CD4-positive, alpha-beta T cell treated with Interleukin-6 at 100 ng/mL for 8 hours (primary cell): ENCODE measurements at places on chromosomes 2 and 18.

- no peak for DNase-seq
These were observed 20.4 kb downstream of the MROH2A start for GRCh38 chr2:233798335-233799086.

DNA sequence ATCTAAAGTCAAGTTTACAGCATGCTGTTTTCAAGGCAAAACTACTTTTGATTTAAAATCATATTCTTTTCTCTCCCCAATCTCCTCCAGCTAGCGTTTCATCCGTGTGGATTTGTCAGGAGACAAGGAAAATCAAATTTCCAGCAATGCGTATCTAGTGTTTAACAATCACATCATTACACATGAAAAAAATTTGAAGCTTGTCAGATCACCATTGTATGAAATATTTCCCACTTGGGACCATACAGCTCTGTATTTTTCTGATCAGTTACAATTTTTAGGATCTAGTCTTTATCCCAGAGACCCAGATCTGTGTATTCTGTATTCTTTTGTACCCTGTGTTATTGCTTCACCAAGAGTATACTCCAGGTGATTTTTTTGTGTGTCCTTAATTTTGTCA is 28.6 kb upstream of the CYP1B1 start:
- DNase-seq, result no peak

GRCh38 chr2:240435948-240436682 is 652 bp downstream of the GPC1 start:
- no peak for DNase-seq

DNA sequence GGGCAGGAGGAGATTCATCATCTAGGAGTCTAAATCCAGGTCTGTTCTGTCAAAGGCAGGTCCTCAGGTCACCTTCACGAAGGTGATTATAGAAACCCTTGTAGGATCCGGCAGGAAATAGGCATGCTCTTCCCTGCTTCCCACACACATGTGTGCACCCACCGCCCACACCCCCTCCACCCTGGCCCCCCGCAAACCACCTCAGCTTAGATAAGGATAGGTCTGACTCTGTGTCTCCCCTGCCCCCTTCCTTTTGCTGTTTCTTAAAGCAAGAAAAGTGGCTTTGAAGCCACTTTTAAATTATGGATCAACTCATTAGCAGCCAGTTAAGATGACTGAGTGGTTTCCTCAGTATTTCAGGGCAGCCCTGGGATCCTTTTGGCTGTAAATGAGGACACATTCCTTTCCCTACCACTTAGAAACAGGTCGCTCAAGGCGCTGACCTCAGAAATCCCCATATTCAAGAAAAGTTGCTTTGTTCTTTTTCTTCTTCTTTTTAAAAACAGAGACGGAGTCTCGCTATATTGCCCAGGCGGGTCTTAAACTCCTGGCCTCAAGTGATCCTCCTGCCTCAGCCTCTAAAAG is 14.5 kb upstream of the CIB4 start:
- DNase-seq, result no peak

GRCh38 chr2:29114586-29114945 is 649 bp upstream of the CLIP4 start:
- no peak for DNase-seq

GRCh38 chr2:175576875-175577274 is 395.4 kb upstream of the ATP5MC3 start:
- no peak for DNase-seq

DNA sequence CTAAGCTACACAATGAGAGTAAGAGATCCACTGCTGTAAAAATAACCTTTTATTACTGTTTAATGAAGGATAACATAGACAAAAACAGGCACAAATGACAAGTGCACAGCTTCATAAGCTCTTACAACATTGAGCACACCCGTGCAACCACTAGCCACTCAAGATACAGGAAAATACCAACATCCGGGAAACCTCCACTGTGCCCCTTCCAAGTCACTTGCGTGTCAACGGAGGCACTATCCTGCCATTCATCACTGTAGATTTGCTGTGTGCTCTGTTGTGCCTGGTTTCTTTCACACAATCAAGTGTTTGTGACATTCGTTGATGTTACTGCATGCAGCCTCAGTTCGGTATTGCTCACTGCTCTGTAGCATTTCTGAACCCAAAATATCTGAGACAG is 292.9 kb upstream of the MYT1L start:
- no peak for DNase-seq

DNA sequence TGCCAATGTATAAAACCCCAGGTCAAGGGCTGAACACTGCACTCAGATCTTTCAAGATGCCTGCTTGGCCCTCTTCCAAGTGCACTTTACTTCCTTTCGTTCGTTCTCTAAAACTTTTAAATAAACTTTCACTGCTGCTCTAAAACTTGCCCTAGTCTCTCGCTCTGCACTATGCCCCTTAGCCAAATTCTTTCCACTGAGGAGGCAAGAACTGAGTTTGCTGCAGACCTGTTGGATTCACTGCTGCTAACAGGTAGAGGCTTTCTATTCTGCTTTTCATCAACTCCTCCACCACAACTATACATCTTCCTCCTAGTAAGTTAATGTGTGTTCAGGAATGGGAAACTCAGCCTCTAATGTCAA is 467.9 kb downstream of the MBD2 start:
- DNase-seq, result no peak

DNA sequence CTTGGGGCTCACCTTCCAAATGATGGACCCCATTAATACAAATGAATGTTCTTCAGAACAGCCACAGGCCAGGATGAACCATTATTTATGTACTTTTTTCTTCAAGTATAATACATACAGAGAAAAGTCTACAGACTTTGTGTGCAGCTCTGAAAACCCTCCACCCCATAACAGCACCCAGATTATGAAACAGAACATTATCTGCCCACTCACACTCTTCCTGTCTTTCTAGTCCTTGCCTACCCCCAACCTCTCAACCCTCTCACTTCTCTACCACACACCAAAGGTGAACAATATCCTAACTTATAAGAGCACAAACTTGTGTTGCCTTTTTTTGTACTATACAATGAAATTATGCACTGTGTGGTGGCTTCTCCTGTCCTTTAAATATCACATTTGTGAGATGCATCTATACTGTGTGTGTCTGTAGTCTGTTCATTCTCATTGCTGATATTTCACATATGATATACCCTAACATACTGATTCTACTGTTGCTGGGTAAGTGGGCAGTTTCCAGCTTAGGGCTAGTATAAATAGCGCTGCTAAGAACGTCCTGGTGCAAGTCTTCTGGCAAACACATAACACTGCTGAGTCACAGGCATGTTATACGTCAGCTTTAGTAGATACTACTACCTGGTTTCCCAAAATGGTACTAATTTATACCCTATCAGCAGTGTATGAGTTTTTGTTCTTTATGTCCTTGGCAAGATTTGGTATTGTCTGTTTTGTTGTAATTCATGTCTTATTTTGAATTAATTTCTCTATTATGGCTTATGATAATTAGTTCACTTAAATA is 1.0 kb upstream of the NPHP1 start:
- no peak for DNase-seq

DNA sequence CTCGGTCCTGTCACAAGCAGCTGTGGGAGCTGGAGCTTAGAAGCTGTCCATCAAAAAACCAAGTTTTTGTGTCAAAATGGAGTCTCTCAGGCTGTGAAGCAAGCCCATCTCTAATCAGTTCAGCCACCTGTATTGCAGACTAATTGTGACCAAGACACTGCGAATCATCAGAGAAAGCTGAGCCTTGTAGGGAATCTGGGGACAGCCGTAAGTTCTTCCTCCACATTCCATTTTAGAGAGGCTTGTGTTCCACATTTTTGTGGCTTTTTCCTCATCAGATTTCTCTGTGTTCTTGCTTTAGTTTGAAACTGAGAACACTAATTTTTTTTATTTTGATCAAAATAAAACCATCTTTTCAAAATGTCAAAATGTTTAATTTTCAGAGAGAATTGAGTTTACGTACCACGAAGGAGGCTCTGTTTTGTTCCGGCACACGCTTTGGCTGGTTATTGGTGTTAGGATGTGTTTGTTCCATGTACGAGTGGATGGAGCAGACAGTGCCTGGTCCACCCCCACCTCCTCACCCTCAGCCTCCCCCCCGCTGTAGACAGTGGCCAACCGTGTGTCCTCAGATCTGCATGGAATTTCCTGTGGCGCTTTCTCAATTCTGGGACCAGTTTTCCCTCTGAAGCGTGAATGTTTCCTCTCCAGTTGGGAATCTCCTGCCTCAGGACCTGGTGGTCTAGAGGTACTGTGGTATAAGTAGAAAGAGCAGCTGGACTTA is 140.8 kb downstream of the AGAP1 start:
- DNase-seq, result no peak

DNA sequence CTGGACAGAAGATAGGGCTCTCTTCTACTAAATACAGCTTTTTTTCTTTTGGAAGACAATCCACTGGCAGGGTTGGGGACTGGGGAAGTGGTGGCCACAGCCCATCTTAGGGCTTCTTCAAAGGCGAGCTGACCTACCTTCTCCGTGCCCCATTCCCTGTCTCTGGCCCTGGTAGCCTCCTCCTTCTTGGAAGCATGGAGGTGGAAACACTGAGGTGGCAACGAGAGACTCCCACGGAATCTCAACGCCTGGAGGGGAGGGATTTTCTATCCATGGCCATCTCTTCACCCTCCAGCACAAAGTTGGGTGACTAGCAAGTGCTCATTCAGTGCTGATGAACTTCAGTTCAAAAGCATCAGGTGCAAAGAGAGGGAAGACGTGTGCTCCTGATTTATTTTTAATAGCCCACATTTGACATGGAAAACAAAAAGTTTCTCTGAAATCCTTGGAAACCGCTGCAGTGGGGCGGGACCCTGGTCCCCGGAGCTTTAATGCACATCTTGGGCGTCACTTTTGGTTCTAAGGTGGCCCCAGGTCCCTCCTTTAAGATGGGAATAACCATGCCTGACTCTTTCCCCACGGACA is 633 bp upstream of the ARMC9 start:
- DNase-seq, result no peak

- DNase-seq, result no peak
These were observed 166.4 kb downstream of the ANKRD44 start for GRCh38 chr2:197144183-197144582.

- DNase-seq, result no peak
These were observed 11.0 kb downstream of the ERFE start for GRCh38 chr2:238169708-238170251.

DNA sequence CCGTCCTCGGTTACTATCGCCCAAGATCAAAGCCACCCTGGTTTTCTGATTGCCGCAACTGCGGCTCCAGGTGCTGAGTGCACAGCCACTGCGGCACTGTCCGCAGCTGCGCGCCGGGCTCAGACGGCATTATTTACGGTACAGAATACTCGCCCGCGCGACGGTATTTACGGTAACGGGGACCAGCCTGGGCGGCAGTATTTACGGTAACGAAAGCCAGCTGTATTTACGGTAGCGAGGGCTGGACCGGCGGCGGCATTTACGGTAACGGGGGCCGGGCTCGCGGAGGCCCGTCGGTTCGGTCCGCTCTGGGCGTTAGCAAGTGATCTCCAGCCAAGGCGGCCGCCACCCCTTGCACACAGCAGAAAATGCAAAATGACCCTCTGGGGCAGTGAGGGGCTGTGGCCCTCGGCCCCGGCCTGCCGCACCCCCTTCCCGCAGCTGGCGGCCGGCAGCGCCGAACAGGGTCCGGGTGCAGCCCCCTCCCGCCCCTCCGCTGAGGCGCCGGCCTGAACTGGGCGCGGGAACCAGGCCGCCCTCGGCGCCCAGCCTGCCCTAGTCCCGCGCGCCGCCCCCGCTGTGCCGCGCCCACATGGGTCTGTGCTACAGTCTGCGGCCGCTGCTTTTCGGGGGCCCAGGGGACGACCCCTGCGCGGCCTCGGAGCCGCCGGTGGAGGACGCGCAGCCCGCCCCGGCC is at the start of gene GNAL:
GNAL (plus strand) TSS at position 293 of the 697 bp plus-strand sequence; CDS start at position 593, 300 bp downstream.
- DNase-seq, result no peak

DNA sequence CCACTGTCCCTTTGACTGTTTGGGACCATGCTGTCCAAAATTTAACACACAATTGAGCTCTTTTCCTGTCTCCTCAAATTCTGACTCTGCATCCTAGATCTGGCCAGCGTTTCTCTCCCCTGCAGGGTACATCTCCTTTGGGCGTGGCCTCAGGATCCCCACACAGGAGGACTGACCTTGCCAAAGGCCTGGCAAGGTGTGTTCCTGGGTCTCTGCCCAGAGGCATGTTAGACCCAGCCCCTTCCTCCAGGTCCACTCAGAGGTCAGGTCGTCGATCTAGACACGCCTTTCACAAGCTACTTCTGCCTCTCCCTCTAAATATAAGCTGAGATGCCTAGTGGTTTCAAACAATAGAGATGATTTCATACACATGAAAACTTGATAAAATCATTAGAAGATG is 45.4 kb upstream of the SMIM21 start:
- DNase-seq, result no peak

DNA sequence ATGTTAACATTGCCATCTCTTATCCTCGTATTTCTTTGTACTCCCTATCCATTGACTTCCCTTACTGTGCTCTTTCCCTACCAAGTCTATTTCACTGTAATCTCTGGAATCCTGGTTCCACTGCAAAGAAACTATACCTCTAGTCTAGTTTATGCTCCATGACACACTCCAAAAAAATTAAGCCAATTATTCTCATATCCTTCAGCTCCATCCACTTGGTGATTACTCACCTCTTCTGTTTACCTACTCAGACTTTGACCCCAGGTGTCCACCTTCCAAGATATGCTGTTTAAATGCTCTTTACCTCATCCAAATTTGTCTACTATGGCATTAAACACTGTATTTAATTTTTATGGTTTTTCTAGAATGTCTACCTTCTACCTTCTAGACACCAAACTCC is 137.9 kb downstream of the ATAD2B start:
- DNase-seq, result no peak

DNA sequence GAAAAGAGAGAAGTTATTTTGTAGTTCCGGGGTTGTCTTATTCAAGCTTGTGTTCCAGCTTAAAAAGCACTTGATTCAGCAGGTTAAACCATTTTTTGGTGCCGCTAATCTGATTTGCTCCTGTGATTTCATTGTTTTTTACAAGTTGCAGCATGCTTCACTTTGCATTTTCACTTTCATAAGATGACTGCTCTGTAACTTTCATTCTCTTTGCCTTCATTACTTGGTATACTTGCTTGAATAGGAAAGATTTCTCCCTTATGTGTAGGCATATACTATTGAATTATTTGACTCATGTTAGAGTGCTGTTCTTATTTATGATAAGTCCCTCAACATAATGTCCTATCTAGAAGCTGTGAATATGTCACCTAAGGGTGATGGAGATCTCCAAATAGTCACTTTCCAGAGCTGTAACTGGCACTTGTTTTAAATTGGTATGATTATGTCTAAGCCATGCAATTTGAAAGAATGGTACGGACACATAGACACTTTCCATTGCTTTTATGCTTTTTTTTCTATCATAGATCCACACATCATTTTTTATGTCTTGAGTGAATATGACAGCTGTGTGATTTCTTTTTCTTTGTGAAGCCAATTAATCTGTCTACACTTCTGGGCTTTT is 254.5 kb downstream of the DSEL start:
- DNase-seq, result no peak
